ENCODE measurements at places on chromosomes 5 and 9.

- DNase-seq = no peak
Measured at GRCh38 chr5:158397278-158397677, 538.3 kb upstream of the CLINT1 start.

GRCh38 chr5:151107738-151108520, 27.1 kb upstream of the TNIP1 start:
- no peak for DNase-seq

DNA sequence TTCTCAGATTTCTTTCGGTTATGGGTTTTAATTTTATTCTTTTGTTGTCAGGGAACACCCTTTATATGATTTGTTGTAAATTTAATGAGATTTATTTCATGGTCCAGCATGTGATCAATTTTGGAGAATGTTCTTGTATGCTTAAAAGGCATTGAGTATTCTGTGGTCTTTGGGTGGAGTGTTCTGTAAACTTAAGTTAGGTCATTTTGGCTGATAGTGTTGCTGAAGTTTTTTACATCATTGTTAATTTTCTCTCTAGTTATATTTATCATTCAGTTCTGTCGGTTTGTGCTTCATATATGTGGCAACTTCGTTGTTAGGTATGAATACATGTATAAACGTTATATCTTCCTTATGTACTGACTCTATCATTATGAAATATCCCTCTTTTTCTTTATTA, 55.5 kb downstream of the NIPBL start:
- DNase-seq = no peak

DNA sequence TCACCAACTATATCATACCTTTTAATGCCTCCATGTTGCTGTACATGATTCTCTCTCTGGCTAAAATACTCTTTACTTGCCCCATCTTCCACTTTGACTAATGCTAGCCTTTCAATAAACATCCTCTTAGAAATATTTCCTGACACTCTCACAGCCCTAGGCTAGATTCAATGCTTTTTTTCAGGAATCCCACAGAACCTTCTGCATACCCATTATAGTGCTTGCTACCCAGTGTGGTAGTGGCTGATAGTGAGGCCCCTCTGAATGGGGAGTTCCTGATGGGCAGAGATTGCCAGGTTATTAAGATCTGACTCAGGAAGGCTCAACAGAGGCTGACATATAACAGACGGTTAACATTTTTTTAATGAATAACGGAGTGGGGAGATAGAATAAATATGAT, 11.6 kb downstream of the SSBP2 start:
- no peak for DNase-seq
